ENCODE measurements at places on chromosomes 1 and 21.

DNA sequence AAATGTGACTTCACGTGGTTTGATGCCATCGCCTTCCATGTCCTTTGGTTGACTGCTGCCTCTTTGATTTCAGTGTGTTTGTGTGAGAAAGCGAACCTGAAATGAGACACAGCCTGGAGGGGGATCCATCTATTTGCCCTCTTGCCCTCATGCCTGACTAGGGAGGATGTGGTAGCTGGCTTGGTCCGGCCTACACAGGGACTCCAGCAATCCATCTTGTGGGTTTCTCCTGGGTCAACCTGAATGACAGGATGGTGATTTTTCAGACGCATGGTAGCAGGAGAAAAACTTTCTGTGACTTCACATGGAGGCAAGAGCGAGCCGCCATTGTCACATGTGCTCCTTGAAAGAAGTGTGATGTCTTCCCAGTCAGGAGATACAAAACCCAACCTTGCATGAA is 117.9 kb upstream of the DNAH14 start:
- no peak for DNase-seq

DNA sequence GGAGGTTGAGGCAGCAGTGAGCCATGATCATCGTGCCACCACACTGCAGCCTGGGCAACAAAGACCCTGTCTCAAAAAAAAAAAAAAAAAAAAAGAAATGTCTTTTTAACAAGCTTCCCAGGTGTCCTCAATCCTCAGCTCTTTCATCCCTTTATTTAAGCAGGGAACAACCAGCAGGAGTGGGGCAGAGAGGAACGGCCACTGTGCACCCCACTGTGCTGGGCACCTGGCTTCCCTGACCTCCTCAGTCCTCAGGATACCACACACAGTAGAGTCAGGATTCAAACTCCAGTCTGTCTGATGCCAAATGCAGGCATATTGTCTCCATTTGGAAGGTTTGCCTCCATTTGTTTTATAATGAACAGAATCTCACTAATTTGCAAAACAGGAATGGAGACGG is 19.8 kb upstream of the PTAFR start:
- DNase-seq: no peak

DNA sequence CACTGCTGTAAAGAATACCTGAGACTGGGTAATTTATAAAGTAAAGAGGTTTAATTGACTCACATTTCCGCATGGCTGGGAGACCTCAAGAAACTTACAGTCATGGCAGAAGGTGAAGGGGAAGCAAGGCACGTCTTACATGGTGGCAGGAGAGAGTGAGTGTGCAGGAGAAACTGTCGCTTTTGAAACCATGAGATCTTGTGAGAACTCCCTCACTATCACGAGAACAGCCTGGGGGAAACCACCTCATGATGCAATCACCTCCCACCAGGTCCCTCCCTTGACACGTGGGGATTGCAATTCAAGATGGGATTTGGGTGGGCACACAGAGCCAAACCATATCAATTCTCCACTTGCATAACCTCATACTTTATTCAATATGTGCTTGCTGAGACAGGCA is 76.6 kb downstream of the GIPC2 start:
- DNase-seq: no peak

- no peak for DNase-seq
Measured at GRCh38 chr1:108896146-108897145, 19.7 kb downstream of the GPSM2 start.

GRCh38 chr1:22861764-22862440 is 110.8 kb downstream of the LACTBL1 start:
- DNase-seq: no peak

- DNase-seq: no peak
Measured at GRCh38 chr1:227372726-227373130, 54.4 kb upstream of the CDC42BPA start.

DNA sequence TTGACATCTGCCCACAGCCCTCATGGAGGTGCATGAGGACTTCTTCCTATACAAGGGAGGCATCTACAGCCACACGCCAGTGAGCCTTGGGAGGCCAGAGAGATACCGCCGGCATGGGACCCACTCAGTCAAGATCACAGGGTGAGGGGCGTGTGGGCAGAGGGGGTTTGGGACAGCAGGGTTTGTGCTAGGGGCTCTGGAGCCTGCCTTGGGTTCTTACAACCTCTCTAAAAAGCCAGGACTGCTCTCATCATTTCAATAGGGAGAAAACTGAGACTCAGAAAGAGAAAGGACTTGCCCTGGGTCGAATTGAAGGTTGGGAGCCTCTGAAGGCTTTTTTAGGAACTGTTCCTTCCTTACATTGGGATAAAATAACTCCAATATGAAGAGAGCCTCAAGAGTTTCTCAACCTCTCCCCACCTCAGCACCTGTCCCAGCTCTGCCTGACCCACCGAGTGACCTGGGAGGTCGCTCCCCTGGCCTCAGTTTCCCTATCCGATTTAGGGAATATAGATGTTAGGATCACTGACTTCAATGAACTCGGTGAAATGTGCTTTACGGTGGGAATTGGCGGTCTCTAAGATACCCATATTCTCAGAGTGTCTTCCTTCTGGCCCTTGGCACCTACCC is 9.5 kb downstream of the TINAGL1 start:
- DNase-seq: no peak

DNA sequence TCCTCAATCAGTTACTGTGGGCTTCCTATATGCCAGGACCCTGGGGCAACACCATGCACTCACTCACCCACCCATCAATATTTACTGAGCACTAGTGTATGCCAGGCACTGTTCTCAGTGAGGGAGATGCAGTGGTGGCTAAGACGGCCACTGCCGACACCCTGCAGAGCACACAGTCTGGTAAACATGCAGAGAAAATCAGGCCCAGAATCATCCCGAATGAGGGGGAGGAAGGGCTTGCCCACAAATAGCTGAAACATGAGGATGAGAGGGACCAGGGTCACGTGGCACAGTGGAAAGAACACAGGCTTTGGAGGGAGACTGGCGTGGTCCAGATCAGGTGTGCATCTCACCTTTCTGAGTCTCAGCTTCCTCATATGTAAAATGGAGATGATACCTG is 89.2 kb upstream of the IGSF21 start:
- no peak for DNase-seq

GRCh38 chr1:167412072-167412471 is 106.3 kb downstream of the CD247 start:
- DNase-seq: no peak

GRCh38 chr1:216330262-216330661 is 93.0 kb downstream of the USH2A start:
- no peak for DNase-seq

DNA sequence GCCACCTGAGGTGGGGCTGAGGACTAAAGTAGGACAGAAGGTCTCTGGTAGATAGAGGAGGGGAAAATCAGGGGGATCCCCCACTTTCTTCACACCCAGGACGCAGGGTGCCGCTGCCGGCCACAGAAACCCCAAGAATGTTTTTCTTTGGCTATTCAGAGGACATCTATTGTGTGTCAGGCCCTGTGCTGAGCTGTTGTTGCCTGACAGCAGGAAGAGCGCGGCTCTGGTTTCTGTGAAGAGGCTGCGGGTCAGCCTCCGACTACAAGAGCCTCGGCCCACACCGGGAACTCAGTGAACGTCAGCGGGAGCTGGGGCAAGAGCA is 407 bp upstream of the PIGV start:
- DNase-seq: no peak

- no peak for DNase-seq
Measured at GRCh38 chr1:227490478-227490877, 72.9 kb upstream of the ZNF678 start.

GRCh38 chr1:154325583-154326545 is 539 bp downstream of the ATP8B2 start:
- no peak for DNase-seq

- no peak for DNase-seq
Measured at GRCh38 chr1:28278763-28279162, 19.4 kb downstream of the SESN2 start.

DNA sequence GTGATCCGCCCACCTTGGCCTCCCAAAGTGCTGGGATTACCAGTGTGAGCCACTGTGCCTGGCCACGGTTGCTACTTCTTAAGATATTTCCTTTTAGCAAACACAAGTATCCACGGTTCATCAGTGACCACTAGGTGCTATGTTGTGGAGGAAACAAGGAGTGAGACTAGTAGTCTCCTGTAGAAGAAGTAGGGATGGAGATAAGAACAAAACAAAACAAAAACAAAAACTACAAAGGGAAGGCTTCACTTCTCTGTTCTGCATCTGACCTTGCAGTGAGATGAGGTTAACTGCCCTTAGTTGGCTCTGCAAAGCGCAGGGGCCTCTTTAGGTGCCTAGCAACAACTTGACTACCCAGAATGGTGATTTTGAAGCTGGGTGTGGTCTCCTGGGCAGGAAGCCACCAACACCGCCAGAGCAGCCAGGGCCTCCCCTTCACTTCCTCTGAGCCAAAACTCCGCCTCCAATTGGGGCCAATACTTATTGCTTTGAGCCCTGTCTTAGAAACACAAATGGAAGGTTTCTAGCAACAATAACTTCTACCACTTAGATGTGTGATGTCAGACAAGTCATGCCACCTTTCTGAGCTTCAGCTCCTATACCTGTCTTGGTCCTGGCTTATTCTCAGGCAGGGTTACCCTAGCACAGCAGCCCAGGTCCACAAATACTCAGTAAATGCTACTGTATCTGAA is 12.8 kb upstream of the CDC42 start:
- DNase-seq: no peak

- no peak for DNase-seq
Measured at GRCh38 chr1:64891448-64891825, 74.9 kb downstream of the JAK1 start.

DNA sequence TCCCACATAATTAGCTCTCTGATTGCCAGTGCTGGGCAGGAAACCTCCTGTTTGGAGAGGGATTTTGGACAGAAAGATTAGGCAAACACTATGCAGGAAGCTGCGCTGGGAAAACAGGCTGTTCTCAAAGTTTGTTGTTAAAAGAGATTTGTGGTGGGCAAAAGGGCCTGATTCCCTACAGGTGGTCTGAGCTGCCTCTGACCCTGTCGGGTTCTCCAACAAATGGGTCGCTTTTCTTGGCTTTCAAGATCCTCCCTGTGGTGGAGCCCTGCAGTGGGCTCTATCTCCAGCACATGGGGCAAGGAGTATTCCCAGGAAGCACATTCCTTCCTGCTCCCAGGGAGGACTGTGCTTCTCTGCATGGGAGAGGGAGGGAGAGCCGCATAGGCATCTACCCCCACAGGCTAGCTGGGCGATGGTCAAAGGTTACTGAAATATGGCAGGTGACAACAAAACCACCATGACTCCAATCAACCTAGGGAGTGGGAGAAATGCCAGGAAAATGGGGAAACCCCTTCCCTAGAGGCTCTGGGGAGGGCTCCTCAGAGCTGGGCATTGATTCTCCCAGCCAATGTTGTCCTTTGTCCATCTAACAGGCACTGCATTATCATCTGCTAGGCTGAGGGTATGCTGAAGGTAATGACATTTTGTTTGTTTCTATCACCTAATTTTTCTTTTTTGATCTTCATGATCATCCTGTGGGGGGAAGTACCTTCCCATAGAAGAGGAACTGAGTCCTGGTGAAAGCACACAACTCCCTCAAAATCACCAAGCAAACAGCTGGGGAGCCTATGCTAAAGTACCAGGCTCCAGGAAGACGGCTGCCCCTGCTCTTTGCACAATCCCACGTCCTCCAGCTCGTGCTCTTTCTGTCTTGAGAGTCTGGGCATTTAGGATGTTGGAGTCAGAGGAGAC is 85.3 kb downstream of the PLXNA2 start:
- DNase-seq: no peak

DNA sequence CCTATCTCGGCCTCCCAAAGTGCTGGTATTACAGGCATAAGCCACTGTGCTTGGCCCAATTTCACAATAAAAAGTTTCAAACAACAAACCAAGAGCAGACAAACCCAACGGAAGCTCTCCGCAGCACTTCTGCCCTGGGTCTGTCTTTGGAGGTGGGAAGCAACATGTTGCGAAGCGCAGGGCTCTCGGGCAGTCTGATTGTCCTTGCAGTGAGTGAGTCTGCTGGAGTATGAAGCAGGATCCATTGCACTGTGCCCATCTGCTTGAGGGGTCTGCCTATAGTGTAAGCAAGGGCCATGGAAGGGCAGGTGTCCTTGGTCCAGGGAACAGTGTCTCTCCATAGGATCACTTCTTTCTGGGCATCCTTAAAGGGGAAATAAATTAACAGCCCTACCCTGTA is 14.6 kb upstream of the PARP1 start:
- DNase-seq: no peak

DNA sequence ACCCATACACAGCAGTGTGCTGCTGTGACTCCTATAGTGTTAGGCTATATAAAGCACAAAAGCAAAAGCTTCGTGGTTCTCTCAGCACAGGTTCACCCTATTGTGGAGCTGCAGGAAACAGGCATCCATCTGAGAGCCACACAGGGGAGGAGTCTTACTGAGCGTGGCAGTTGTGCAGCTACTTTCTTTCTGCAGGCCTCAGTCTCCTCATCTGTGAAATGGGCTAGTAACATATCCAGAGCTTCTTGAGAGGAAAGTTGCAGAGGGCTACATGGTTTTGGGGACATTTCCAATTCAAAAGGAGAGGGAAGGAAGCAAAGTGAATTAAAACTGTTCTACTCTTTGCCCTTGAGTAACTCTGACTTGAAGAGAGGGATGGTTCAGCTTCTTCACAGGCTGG is 142.0 kb downstream of the FOXD2 start:
- DNase-seq: no peak

- DNase-seq: peak; percentile 40
Measured at GRCh38 chr1:176462674-176463378, at the start of gene PAPPA2. Gene PAPPA2 (plus strand): TSS chr1:176463175. CDS start chr1:176556323, 93,148 bp downstream.

DNA sequence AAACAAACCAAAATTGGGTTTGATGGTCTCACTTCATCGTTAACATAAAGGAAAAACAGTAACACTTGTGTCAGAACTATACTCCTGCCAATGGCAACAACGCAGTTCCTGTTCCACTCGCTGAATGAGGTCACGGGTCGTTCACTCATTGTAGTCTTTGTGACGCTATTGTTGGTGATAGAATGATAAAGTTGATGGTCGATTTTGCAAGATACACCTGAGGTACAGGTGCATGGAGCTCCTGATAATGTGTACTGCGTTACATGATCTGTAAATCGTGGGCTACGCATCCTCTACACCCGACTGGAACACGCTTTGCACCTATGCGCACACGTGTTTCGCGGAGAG is 391 bp upstream of the CENPS start:
- DNase-seq: no peak

- no peak for DNase-seq
Measured at GRCh38 chr1:183230413-183230812, 44.3 kb downstream of the LAMC2 start.

Data from epithelial cell of proximal tubule (primary cell).